ENCODE measurements at places on chromosomes 5 and 9.

DNA sequence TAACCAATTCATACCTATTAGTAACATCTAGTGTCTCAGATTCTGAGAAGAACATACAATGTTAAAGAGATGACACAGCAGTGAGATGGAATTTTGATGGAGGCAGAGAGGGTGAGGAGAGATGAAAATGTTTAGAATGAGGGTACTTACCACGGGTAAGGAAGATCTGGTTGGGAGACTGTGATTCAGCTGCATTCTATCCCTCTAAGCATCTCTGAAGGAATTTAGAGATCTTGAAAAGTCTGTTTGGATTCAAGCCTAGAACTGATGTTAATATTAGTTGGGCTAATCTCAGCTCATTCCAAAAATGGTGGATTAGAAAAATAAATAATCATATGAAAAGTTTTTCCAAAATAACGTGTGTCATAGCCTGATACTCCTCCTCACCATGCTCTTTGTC is 191.5 kb upstream of the CLINT1 start:
- DNase-seq, result no peak

DNA sequence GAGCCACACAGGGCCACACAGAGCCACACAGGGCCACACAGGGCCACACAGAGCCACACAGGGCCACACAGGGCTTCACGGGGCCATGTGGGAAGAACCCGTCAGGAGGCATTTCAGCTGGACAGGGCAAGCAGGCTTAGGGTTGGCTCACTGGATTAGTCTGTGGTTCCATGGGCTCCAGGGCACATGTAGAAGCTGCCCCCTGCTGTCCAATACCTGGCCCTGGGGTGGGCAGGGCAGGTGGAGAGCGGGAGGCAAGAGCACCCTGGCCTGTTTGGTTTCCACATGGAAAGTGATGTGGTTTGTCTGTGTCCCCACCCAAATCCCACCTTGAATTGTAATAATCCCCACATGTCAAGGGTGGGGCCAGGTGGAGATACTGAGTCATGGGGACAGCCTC is 16.4 kb upstream of the LPCAT1 start:
- DNase-seq, result no peak

GRCh38 chr5:17364987-17365810 is 132.8 kb upstream of the TAF11L2 start:
- DNase-seq, result no peak

DNA sequence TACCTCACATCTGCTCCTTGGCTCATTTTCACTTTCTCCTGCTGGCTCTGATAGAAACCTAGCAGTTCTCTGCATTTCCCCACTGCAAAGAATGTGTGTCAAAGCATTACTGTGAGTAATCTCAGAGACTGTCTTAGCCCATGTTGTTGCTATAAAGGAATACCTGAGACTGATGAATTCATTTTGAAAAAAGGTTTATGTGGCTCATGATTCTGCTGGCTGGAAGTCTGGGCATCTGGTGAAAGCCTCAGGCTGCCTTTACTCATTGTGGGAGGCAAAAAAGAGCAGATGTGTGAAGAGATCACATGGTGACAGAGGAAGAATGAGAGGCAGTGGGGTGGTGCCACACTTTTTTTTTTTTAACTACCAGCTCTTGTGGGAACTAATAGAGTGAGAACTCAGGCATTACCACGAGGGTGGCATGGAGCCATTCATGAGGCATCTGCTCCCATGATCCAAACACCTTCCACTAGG is 191.6 kb upstream of the CTNND2 start:
- DNase-seq, result no peak

GRCh38 chr5:148986636-148987035 is 76.2 kb downstream of the SH3TC2 start:
- no peak for DNase-seq
